ENCODE measurements at places on chromosomes 2 and 18.

- no peak for DNase-seq
Measured at GRCh38 chr2:75415731-75416130, 145.0 kb downstream of the EVA1A start.

DNA sequence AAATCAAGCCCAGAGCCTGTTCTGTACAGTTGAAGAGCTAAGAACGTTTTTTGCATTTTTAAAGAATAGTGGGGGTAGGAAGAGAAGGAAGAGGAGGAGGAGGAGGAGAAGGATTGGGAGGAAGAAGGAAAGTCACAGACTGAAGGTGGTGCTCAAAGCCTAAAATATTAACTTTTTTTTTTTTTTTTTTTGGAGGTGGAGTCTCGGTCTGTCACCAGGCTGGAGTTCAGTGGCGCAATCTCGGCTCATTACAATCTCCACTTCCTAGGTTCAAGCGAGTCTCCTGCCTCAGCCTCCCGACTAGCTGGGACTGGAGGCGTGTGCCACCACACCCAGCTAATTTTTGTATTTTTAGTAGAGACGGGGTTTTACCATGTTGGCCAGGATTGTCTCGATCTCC, 18.3 kb upstream of the KLHL29 start:
- DNase-seq: no peak

GRCh38 chr2:191666226-191666625, 11.7 kb upstream of the NABP1 start:
- DNase-seq: no peak

DNA sequence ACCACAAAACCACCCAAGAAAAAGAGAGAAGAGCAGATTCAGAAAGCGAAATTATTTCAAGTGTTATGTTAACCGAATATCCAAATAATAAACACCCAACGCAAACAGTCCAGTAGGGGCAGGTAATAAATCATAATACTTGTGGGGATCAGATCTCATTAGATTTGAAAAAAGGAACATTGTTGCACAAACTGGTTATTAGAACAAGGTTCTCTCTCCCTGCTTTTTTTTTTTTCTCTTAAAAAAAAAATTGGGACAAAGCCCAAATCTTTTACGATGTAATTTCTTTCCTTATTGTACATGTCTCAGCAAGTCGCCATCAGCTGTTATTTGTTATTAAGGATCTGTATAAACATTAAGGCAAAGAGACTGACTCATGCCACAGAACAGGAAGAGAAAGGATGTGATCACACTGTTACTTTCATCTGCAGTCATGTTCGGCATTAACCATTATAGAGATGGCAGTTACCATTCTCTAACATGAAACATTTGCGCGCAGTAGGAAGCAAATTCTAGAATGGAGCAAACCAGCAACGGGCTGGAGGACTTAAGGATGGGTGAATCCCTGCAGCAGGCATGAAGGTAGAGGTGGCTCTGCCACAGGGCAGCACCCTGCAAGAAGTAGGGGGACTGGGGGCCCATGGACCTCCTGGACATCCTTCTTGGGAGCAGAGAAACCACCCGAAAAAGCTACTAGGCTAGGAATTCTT, 42.0 kb downstream of the EPHA4 start:
- no peak for DNase-seq

GRCh38 chr2:133821107-133821760, 253.0 kb upstream of the NCKAP5 start:
- no peak for DNase-seq

DNA sequence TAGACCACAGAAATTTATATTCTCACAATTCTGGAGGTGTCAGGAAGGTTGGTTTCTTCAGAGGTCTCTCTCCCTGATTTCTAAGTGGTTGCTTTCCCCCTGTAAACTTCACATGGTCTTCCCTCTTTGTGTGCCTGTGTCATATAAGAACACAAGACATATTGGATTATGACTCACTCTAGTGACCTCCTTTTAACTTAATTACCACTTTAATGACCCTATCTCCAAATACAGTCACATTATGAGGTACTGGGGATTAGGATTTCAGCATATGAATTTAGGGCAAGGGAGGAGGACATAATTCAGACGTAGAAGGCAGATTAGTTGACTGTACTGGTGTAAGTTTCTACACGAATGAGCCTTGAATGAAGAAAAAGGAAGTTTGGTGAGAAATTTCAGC, 38.2 kb upstream of the EPHA4 start:
- no peak for DNase-seq

DNA sequence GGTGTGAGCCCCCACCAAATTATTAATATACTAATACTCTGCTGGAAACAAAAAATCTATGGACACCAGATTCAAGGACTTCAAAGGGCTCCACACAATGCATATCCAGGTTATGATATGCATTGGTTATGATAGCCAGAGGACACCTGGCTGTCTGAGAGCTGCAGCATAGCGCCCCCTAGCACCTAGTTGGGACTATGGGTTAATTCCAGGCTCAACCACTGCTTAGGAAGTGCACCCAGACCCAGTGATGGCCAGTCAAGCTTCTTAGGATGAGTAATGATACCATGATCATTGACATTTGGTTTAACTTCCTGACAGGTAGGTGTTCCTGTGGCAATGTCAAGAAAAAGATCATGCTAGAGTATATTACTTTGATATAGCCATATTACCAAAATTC, 3.8 kb upstream of the FRZB start:
- DNase-seq: no peak

DNA sequence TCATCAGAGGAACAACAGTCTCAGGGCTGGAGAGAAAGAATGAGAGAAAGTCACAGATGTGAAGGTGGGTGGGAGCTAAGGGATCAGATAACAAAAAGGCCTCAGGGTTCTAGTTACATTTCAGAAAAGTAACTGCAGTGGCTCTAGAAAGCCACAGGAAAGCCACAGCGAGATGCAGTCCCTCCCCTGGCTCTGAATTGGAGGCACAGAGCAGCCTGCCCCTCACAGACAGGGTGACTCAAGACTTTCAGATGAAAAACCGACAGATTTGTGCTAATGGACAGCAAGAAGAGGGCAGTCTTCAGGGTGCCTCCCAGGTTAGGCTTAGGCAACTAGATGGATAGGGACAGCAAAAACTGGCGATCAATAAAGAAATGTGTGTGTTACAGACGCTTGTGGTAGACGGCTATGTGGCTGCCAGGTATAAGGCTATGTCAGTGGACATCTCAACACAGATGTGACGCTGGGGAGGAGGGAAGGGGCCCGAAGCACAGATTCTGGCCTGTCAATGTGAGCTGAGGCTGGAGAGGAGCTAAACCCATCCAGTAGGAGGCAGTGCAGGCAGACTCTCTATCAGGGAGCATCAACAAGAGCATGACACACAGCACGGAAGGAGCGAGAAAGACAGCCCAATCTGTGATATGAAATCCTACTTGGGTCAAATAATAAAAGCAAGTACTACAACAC, 26.2 kb downstream of the UNC50 start:
- DNase-seq: no peak

- DNase-seq: no peak
Measured at GRCh38 chr2:198077477-198077876, 273.1 kb downstream of the PLCL1 start.

DNA sequence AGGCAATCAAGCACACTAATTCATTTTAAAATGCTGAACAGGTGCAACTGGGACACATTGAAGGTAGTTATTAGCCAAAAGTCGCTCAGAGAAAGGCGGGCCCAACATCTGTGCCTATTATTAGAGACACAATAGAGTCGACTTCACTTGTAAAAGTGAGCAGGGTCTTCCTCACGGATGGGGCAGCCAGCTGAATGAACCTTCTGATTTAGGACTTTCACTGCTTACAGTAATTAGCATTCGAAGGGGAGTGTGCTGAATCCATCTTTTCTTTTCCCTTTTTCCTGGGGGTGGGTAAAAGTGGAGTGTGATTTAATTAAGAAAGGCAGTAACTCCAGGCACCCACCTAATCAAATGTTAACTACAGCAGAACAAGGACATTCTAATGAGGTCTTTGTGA, 677.7 kb downstream of the DCDC2C start:
- no peak for DNase-seq

DNA sequence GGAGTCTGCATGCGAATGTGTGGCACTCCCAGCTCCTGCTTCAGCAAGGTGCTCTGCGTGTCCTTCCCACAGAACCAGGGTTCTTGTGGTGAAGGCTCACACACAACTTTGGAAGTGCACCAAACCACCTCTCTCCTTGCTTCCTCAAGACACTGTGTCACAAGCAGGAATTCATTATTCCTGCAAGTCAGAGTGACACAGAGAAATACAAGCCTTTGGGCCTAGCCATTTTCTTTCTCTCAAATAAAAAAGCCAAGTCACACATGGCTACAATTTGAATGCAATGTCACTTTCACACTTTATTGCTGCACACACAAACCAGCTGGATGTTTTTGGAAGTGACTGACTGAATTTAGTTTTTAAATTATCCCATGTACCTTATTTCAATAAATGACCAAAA, 30.1 kb upstream of the THOC1 start:
- DNase-seq: no peak

DNA sequence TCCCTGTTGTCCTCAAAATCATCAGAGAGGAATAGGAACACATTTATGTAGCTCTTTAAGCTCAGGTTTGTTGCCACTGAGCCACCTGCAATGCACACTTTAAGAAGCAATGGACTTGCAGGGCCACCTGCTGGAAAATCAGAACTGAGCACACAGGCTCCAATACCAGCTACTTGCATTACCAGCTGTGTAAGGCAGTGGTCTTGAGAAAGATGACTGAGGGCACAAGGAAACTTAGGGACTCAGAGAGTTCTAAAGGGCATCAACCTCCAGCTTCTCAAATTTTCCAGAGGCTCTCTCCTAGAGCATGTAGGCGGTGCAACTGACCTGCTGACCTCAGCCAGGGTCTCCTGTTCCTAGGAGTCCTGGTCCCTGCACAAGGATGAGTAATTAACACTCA, 2.5 kb upstream of the CNDP2 start:
- no peak for DNase-seq

- no peak for DNase-seq
Measured at GRCh38 chr2:180184506-180184905, 177.4 kb upstream of the CWC22 start.

DNA sequence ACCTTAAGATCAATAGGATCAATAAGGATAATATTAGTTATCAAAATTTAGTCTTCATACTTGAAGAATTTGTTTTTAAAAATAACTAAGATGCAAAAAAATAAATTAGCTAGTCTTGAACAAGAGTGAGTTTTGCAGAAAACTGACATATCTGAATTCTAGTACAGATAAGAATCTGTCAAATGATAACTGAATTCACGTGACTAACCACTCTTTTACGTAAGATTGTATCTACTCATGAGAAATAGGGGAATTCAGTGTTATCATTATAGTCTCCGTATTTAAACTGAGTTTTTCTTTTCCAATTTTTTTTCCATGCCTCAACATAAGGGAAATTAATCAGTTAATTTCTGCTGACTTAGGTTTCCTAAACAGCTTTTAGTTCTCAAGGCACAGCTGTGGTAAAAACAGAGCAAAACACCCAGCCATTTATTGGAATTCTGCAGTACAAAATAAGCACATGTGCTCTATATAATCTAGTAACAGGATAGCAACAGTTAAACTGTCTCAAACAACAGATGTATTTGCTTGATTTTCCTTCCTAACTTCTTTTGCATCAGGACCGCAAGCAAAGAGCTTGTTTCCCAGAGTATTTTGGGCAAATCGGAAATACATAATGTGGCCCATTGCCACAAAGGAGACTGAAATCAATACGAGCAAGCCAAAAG, 19.1 kb downstream of the SLC40A1 start:
- DNase-seq: no peak

DNA sequence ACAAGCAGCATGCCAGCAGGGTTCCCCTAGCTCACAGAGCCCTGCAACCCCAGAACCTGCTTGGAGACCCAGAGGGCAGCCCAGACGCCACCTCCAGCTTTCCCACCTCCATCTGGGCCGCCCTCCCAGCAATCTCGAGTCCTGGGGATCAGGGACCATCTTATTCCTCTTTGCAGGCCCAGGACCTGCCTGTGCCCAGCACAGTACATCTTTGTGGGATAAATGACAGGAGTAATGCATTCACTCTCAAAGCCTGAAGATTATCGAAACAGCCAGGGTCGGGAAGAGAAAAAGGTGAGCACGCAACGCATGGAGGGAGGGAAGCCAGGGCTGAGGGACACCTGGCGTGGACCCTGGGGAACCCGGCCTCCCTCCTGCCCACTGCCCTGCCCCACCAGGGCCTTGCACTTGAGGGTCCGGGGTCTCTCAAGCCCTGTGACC, 144.1 kb downstream of the NDUFA10 start:
- DNase-seq: no peak

- no peak for DNase-seq
Measured at GRCh38 chr2:226362980-226363379, 436.6 kb downstream of the IRS1 start.

- DNase-seq: no peak
Measured at GRCh38 chr18:61157451-61157850, 175.8 kb upstream of the CDH20 start.

DNA sequence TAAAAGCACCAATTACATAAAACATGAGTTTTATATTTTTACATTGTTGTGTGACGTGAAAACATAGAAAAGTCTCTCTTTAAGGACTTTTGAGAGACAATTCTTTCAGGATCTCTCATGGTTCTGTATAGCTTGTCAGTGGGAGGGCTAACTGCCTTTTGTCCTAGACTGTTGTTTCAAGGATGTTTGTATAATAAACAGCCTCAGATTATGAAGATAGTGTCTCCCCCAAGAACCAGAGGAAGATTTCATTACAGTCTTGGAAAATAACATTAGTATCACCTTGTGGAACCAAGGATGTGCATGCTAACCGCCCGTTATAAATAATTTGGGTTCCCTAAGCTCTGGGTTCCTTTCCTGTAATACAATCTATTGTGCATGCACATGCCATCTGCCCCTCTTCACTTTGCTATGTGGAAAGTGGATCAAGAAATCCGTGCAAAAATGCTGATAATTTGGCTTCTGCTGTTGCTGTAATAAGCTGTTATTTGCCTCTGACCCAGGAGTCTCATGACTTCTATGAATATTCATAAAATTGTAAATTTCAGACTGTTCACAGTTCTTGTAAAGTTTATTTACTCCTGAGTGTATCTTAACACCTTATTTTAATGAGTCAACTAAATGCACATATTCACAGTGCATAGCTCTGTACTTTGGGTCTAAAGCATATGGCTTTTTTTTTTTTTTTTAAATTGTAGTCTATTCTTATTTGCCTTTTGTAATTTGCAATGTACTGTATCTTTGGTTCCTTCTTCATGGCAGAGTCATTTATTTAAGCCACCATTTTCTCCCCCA, 265.5 kb downstream of the PTH2R start:
- no peak for DNase-seq

DNA sequence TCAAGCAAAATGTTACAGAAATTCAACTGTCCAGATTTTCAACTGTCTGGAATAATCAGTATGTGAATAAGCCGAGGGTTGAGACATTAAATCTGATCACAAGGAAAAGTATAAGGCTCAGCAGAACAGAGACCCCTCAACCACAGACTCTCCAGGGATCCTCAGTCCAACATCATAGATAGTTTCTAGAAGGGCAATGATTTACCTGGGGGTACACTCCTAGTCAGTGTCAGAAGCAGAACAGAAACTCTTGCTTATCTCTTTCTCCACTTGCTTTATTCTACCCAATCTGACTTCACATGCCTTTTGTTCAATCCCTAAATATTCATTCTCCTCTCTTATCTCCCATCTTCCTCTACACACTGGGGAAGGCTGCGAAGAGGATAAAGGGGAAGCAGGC, 36.4 kb downstream of the ICOS start:
- DNase-seq: no peak

GRCh38 chr18:11091746-11092145, 57.6 kb downstream of the PIEZO2 start:
- DNase-seq: no peak

- peak; percentile 3 for DNase-seq
Measured at GRCh38 chr2:240584486-240585031, 2.0 kb upstream of the CAPN10 start.

- DNase-seq: no peak
Measured at GRCh38 chr2:22273853-22274252, 1111.1 kb upstream of the KLHL29 start.

GRCh38 chr2:27050281-27050995, 1.0 kb upstream of the AGBL5 start:
- peak; percentile 84 for DNase-seq
